ENCODE measurements at places on chromosomes 2 and 18.

DNA sequence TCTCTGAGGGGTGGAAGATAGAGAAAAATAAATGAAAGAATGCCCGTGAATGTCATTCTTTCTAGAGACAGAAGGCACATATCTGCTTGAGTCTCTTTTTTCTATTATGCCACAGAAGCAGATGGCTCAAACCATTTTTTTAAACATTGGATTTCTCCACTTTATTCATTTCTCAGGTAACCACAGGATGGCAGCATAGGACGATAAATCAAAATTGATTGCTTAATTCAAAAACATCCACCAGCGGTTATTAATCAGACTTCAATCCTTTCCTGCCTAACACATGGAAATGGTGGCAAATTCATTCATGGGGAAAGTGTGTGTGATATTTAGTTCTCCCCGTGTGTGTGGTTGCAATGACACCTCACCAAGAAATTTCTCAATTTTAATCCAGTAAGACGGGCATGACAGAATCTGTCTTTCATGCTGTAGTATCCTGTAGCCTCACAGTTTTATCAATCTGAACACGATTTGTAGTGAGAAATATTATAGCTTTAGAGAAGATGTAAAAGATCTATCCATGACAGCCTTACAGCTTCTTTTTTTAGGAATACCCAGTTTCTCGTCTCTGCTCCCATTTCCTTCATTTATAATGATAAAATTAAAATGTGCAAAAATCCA lies 72.2 kb downstream of the DSC3 start:
- no peak for DNase-seq

GRCh38 chr2:20671036-20671735 lies 4.2 kb downstream of the GDF7 start:
- DNase-seq: no peak

- no peak for DNase-seq
These were observed 27.0 kb downstream of the TMEM200C start for GRCh38 chr18:5868218-5868854.

DNA sequence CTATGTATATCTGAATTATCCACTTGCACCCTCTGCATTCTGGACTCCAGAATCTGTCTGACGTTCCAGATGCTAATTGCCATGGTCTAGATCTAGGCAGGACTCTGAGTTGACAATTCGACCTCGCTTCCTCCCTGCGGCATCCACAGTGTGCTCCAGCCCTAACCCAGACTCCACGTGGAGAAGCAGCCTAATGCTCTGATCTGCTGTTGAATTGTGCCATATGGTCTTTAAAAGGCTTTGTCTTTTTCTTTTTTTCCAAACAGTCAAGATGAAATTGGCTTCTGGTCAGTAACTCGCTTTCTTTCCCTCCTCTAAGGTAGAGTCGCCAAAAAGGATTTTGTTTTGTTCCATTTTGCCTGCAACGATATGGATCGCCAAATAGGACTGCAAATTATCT lies 752.6 kb upstream of the ID2 start:
- DNase-seq: no peak

DNA sequence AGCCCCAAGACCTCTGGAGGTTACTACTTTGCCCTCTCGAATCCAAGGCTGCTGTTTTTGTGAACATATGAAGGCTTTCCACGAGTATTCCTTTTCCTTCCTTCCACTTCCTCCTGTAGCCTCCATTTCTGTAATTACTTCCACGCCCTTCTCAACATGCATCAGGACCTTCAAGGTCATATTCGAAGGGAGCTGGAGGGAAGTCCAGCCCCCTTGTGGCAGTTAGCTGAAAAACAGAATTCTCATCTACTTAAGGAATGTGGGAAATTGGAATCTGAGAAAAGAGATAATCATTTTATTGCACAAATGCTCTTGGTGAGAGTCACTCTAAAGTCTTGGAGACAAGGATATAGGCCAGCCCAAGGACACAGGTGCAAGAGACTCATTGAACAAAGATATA lies 1000.2 kb downstream of the TDRD15 start:
- DNase-seq: no peak

DNA sequence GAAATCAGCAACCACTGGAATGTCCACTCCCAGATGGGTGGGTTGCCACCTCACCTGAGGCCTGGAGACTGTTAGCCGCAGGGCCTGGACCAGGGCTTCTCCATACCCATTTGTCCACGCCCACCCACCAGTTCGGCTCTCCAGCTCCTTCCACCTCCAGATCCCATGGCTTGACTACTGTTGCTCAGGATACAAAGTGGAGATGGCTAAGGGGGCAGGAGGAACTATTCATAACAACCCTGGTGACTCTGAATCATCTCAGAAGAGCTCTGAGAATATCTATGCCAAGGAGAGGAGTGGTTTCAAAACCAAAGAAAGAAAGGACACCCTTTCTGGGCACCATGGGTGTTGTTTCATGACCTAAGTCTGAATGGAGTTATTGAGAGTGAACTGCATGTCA lies 145.8 kb downstream of the LAMA3 start:
- no peak for DNase-seq

GRCh38 chr2:225995796-225996461 lies 596.4 kb downstream of the NYAP2 start:
- DNase-seq: no peak

GRCh38 chr18:42426496-42427015 lies 471.5 kb downstream of the PIK3C3 start:
- no peak for DNase-seq

DNA sequence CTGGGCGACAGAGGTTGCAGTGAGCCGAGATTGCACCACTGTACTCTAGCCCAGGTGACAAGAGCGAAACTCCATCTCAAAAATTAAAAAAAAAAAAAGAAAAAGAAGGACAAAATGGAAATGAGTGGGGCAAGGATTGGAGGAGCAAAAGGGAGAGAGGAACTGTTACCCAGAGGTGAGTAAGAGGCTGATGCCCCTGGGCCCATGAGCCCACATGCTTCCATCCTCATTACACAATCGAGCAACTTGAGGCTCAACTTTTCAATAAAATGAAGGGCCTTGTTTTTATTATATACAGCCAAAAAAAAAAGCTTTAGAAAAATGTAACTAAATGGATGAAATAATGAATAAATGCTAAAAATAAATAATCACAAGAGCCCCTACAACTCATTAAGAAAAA lies 91.7 kb upstream of the YWHAQ start:
- DNase-seq: no peak

- no peak for DNase-seq
These were observed 83.6 kb downstream of the ASXL2 start for GRCh38 chr2:25794544-25795276.

GRCh38 chr2:133777574-133777960 lies 209.3 kb upstream of the NCKAP5 start:
- DNase-seq: no peak

DNA sequence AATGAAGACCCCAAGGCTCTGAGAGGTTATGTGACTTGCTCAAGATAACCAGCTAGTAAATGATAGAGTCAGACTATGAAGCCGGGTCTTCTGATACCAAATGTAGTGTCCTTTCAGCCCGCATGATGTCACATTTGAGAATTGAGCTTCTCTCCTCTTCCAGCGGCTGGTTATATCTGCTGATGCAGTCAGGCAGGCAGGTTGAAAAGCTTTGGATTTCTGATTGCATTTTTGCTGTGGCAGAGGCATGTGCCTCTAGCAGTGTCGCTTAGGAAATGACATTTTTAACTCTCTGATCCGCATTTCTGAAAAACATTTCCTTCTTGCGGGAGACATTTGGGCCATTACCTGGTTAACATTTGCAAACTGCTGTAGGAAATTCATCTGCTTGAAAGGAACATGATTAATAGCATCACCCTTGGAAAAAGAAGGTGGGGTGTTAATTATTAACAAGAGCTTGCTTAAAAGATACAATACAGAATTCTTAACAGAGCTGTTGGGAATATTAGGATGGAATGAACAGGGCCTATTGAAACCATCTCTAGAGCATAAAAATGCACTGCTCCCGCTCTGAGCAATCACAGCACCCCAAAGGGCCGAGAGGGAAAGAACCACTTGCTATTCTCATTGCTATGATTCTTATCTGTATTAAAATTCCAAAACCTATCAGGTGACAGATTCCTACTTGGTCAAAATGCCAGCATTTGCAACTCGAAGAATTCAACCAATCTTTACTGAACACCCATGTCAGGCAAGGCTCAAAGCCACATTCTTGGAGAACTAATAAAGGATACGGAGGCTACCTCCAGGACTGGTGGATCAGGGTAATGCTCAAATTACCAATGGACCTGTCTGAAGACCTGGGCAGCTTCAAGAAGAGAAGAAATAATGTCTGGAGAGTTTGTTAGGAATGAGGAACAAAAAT lies 25.9 kb downstream of the MRO start:
- no peak for DNase-seq

DNA sequence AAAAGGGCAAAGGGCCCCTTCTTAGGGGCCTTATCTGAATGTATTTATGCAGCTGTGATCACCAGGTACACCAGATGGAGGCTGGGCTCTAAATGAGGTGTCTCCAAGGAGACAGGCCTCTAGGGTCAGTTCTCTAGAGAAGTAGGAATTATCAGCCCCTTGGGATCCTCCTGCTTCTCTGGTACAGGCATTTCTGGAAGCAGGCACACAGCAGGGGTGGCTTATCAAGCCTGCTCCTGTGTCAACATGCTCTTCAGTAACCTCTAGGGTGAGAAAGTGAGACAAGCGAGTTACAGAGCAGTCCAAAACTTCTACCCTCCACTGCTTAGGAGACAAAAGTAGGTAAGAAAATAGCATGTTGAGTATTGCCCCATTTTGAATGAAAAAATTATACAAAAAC lies 13.8 kb downstream of the TPGS2 start:
- DNase-seq: no peak

DNA sequence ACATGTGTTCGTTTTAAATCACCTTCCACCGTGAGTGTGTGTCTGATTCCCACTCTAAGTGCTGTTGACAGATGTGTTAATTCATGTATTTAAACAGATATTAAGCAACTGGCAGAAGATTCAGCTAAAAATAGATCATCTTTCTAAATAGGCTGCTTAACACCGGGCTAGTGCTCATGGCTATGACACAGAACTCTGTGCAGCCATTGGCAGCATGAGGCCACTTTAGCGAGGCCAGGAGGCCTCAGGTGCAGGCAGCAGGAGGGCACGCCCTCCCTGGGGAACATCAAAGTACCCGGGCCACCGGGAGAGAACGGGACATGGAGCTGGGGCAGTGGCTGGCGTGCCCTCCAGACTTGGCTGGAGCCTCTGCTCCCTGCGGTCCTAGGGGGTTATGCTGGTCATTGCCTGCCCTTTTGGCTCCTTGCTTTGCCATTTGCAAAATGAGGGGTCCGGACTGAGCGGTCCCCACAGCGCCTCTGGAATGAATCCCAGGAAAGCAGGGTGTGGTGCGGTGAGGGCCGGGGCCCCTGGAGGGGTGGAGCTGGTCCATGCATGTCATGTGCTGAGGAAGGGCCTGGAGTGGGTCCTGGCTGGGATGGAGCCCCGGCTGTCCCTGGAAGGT lies 62.8 kb upstream of the HDAC4 start:
- DNase-seq: no peak

- DNase-seq: no peak
These were observed at the start of gene RIT2 for GRCh38 chr18:43115076-43115921. Gene RIT2 (minus strand): TSS chr18:43115685.

GRCh38 chr2:25821225-25822056 lies 56.8 kb downstream of the ASXL2 start:
- DNase-seq: no peak

DNA sequence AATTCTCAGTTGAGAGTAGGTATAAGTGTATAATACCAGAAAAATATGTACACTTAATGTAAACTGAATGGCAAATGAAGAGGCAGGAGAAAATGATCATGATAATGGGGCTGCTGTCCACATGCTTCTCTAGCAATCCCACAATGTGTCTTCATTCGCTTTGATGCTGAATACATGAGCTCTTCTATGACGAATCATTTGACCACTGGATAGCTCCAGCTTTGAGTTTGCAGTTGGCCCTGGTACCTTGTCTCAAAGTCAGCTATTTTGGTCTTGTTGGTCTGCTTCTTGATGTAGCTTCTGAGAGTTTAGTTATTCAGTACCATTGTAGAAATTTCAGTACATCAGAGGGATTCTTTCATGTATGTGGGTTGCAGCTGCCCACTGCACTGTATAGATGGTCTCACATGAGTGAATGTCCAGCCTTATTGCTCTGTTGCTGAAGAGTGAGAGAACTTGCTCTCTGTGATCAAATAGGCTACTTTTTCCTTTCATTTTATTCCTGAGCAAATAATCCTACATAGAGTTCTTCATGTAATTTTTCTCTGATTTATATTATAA lies 105.1 kb downstream of the TTC27 start:
- DNase-seq: no peak

DNA sequence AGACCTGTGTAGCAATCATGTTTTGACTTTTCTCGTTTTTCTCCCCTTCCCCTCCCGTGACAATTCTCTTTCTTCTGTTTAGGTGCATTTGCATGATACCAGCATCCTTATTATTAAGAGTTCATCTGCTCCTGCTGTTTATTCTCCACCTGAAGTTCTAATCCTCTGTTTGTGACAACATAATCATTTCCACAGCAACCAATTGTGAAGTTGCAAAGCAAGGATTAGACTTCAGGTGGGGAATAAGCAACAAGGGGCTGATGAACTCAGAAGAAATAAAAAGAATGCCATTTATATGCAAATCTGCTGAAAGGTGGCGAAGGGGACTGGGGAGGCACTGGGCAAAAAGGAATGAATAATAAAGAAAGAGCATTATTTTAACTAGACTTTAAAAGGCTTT lies 124.8 kb upstream of the LINC00305 start:
- no peak for DNase-seq

- no peak for DNase-seq
These were observed 97.7 kb downstream of the DYSF start for GRCh38 chr2:71550801-71551630.

DNA sequence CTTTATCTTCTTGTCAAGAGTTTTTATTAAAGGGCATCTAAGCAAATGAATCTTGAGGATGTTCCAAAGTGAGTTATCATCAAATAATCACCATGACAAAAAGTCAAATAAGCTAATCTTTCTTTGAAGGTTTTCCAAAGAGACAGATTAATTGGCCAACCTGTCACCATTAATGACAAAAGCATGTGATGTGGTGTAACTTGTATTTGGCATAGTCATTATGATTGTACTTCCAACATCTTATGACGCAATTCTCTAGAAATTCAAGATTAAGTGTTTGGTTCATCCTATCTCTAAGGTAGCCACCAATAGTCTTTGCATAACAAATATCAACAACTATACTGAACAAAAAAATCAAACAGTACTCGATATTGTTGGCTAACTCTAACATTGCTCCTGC lies 28.6 kb downstream of the RBMS1 start:
- no peak for DNase-seq

All from activated CD4-positive, alpha-beta T cell treated with anti-CD3 and anti-CD28 coated beads, Interleukin-2, amount 50 U/mL, for 24 hours (primary cell).